Fibroblast of mammary gland (primary cell): ENCODE measurements at places on chromosomes 3 and 15.

DNA sequence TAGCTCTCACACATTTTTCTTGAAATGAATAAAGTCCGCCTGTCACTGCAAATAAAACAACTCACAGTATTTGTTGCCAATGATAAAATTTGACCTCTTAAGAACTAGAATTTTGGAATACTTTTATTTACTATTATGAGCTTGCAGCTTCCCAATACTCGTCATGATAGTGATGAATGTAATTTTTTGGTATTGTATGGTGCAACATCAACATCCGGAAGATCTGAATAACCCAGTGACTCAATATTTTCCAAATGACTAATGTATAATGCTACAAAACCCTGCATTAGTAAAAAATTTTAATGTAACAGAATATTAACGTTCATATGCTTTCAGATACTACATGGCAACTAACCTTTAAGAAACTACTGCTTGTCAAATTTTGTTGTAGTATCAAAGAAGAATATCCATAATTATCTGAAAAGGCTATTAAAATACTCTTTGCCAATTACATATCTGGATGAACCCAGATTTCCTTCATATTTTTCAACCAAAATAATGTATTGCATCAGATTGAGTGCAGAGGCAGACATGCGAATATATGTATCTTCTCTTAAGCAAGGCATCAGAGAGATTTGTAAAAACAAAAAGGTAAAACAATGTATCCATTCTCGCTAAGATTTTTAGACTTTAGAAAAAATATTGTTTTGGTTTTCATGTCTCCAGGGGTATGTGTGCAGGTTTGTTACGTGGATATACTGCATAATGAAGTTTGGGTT, 95.3 kb downstream of the IGF2BP2 start:
- peak; percentile 90 for DNase-seq

GRCh38 chr15:90560229-90560776, 30.6 kb downstream of the CRTC3 start:
- DNase-seq = peak; percentile 99

GRCh38 chr3:61597906-61598305, 36.5 kb downstream of the PTPRG start:
- no peak for DNase-seq

- no peak for DNase-seq
These were observed 17.8 kb downstream of the ABHD17C start for GRCh38 chr15:80712956-80713355.

DNA sequence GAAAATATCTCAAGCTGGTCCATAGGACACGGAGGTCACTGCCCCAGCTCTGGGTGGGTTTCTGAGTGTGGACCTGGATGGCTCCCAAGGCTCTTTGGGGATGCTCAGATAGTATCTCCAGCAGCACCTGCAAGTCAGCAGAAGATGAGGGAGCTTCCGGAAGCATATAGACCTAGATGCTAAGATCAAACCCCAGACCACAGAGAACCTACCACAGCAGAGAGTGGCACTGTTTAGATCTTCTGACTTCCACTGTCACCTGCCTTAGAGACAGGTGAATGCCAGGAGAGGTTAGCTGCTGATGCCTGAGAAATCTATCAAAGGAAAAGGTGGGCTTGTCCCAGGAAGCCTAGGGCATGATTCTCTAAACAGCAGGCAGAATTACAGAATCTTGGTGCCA, 105.7 kb upstream of the TRPM1 start:
- DNase-seq = no peak

DNA sequence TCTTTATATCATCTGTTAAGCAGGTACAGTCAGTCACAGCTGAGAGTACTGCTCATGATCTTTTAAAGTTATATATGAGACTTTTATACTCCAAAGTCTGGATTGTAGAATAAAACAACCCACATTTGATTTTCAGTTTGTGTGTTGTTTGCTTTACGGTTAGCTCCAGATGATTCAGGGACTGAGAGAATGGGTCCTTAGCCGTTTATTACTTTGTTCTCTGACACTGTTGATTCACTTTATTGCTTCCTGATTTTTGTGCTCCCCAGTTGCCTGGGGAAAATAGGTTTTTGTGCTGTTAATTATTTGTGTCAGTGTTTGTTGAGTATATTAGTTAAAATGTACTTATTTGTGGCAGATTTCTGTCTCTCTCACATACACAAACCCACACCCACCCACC, 8.6 kb upstream of the EBLN2 start:
- no peak for DNase-seq

- no peak for DNase-seq
These were observed 24.4 kb downstream of the P3H2 start for GRCh38 chr3:190096345-190096744.

GRCh38 chr3:58991623-58992022, 58.2 kb downstream of the CFAP20DC start:
- DNase-seq = no peak

- DNase-seq = peak; percentile 27
These were observed 47.2 kb upstream of the ZBTB38 start for GRCh38 chr3:141321109-141321497.

- no peak for DNase-seq
These were observed 52.2 kb upstream of the SLC6A11 start for GRCh38 chr3:10763817-10764258.

DNA sequence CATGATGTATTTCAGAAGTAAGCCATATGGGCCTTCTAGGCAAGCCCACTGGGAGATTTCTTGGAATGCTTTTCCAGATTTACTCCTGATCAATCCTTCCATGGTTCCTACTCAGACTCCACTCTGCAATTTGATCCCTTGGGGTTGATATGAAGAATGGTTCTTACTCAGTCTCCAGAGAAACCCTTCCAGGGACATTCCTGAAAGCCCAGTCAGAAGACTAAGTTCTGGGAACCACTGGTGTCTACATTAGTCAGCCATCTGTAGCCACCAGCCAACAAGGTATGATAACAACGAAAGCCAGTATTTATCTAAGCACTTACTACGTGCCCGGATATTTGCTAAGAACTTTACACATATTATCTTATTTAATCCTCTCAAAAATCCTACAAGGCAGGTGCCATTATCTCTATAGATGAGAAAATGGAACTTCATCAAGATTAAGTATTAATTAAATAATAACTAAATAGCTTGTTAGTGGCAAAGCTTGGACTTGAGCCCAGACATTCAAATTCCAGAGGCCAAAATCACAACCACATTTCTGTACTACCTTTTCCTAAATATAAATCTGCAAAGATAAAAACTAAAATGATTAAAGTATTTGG, 32.7 kb downstream of the ZNF385D start:
- peak; percentile 99 for DNase-seq

DNA sequence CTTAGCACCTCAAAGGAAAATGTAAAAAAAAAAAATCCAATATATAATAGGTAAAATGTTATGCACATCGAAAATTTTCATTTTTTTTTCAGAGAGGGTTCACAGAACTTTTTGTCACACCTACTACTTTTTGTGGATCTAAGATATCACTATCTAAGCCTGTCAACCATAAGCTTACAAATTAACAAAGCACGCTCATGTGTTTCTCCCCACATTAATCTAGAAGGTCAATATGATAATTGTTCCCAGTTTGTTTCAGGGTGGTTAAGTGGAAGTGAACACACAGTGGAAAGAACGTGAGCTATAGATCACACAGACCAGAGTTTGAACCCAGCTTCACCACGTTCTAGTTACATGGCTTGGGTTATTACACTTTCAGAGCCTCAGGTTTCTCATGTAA, 78.6 kb upstream of the ROBO2 start:
- no peak for DNase-seq

DNA sequence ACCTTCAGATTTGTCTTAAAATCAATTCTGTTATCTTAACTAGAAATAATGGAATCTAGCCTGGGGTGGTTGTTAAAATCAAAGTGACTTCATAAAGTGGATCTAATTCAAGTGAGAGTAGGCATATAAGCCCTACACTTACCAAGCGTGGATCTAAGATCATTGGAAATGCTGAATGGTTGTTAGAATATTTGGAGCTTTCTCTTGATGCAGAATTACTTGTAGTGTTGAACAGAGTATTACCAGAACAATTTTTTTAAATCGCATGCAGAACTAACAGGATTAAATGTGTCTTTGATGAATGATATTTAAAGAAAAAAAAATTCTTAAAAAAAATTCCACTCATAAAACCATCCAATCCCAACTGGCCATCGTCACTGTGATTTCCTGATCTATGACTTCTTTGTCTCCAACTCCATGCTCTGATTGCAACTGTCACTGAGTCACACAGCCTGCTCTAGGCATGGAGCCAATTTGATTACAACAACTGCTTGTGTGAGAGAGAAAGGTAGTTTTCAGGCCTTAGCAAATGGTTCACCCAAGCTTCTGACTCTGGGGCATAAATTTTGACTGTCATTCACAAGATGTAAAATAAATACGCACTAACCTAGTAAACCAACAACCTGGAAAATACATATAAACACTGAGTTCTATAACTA, 25.9 kb upstream of the SPRED1 start:
- peak; percentile 91 for DNase-seq

DNA sequence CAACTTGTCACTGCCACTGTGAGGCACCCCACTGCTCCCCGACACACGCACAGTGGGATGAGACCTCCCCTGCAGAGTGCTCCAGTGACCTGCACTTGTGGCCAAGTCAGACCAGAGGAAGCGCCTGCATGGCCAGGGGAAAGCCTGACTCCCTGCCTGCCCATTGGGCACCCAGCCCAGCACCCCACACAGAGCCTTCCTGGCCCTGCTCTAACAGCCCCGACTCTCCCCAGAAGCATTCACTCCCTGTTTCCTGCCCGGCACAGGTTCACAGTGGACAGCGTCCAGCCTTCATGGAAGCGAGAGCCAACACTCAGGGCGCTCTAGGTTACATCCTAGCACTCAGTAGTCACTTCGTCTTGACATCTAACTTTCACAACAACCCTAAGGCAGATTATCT, 27.8 kb downstream of the RBPMS2 start:
- DNase-seq = no peak

DNA sequence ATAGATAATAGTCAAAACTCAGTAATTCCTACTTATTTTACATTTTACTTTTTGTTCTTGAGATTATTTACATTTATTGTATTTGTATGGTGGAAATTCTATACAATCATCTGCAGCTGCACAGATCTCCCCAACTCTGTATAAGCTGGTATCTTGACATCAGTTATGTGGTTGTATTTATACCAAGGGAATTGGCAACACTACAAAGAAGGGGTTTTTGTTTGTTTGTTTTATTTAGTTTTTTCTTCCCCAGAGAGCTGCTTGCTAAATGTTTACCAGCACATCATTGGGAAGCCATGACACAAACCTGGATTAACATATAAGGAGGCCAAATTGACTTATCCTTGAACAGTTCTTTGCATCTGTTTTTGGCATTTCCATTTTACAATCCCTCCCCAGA, 389.2 kb upstream of the KCNMB2 start:
- DNase-seq = no peak

GRCh38 chr3:101994386-101994785, 145.1 kb downstream of the NFKBIZ start:
- no peak for DNase-seq
